A549 treated with Hydrocortisone at 1 μM for 4 hours (cell line): ENCODE measurements at places on chromosomes 11 and 22. TPM values are rescaled to one million over a fixed set of nuclear protein-coding genes. Genes with fewer than 3 reads are reported as not detected.

Gene TPBGL
- 0.09 to 0.28 TPM (median 0.14 TPM) in 5 replicates for total RNA-seq

Gene VPREB1
- total RNA-seq, result not detected in 5 replicates

Gene NPAT
- total RNA-seq, result 3.7 to 6.3 TPM (median 4.0 TPM) in 5 replicates

Gene DBX1
- total RNA-seq, result not detected in 5 replicates

Gene OR10D3
- total RNA-seq, result not detected in 5 replicates
